GM12878 (cell line): ENCODE measurements at places on chromosomes 1 and 21.

GRCh38 chr1:3984586-3984985, 84.5 kb upstream of the C1orf174 start:
- DNase-seq: no peak

GRCh38 chr1:245682638-245683628, 528.1 kb downstream of the KIF26B start:
- no peak for DNase-seq

DNA sequence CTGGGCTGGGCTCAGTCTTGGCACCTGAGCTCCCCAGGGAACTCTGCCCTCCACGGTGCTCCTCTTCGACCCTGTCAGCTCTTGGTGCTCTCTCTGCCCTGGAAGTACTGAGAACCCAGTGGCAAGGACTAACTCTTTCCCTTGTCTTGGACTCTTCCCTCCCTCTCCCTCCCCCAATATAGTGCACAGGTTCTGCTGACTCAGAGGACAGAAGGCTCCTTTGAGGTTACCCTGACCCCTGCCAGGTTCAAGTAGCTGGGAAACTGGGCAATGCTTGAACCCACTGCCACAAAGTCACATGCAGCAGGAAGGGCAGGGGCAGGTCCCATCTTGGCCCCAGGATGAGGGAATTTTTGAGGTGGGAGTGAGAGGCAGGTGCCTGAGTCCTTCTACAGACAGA, 20.3 kb downstream of the KCNQ4 start:
- no peak for DNase-seq

DNA sequence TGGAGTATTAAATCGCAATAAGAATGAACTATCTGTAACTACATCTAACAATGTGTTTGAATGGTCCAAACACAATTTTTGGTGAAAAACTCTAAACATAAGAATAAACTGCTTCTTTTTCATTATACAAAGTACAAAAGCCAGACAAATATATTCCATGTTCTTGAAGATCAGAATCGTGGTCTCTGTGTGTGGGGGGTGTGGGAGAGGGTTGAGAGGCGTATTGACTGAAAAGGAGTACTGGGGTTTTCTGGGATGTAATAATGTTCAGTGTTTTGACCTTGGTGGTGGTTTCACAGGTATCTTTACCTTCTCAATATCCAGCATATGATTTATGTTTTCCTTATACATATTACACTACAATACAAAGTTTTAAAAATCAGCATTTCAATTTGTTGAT, 764 bp upstream of the CFH start:
- DNase-seq: no peak

DNA sequence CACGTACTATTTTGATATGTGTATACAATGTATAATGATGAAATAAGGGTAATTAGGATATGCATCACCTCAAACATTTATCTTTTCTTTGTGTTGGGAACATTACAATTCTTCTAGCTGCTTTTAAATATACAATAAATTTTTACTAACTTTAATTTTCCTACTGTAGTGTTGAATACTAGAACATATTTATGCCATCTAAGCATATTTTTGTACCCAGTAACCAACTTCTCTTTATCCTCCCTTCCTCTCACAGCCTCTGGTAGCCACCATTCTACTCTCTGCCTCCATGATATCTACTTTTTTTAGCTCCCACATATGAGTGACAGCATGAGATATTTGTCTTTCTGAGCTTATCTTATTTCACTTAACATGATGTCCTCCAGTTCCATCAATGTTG, 468.0 kb downstream of the COL11A1 start:
- no peak for DNase-seq

GRCh38 chr1:159831412-159832141, 4.9 kb downstream of the SLAMF8 start:
- DNase-seq: no peak

DNA sequence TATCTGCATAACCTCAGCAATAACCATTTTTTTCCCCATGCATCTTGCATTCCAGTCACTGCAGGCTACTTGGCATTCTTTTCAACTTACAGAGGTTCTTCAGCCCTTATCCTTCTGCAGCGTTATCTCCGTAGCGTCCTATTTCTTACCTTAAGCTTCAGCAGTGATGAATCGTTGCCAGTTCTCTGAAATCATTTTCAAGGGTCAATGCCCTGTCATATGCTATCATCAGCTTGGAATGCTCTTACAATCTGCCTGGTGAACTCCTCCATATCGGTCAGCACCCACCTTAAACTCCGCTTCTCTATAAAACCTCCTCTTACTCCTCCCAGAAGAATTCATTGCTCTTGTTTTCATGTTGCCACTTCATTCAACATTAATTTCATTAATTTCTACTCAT, 105.1 kb upstream of the DPH5 start:
- DNase-seq: no peak

DNA sequence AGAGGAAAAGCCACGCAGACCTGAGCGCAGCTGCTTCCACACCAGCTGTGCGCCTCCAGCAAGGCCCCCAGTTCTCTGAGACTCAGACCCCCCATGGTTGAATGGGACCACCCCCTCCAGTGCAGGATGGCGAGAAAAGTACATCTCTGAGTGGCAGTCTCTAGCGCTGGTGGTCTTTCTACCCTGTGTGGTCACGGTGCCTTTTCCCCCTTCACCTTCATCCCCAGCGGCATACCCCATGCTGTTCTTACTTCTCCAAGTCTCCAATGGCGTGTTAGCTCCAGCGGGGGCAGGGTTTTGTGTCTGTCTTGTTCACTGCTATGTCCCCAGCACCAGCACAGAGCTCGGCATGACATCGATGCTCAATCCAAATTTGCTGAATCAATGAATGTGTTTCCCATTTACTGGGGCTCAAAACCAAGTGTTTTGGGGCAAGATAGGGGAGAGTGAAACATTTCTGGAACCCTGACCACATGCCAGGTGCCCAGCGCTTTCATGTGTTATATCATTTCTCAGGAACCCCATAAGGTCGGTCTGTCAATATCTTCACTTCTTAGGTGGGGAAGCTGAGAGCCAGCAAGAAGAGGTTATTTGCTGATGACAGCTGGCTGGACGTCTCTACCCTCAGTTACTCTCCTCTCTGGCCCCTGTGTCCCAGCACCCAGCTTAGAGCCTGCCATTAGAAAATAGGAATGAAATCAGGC, 959 bp upstream of the SDC3 start:
- no peak for DNase-seq

- no peak for DNase-seq
Measured at GRCh38 chr1:248857749-248858095, 1.2 kb downstream of the ZNF692 start.

- no peak for DNase-seq
Measured at GRCh38 chr1:23102289-23102688, 66.4 kb downstream of the LUZP1 start.

DNA sequence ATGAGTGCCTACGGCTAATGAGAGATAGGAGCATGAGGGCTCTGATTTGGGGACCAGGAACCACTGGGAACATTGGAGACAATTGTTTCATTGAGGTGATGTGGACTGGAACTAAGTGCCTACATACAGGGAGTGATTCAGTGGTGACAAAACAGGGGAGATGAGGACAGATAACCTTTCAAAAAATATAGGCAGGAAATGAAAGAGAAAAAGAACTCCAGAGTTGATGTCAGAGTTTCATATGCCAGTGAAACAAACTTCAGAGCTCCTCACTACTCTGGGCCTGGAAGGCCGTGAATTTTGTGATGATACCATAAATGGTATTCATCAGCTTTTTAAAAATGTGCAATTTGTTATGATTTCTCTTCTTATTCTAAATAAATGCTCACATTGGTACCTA, 39.3 kb downstream of the FASLG start:
- no peak for DNase-seq

DNA sequence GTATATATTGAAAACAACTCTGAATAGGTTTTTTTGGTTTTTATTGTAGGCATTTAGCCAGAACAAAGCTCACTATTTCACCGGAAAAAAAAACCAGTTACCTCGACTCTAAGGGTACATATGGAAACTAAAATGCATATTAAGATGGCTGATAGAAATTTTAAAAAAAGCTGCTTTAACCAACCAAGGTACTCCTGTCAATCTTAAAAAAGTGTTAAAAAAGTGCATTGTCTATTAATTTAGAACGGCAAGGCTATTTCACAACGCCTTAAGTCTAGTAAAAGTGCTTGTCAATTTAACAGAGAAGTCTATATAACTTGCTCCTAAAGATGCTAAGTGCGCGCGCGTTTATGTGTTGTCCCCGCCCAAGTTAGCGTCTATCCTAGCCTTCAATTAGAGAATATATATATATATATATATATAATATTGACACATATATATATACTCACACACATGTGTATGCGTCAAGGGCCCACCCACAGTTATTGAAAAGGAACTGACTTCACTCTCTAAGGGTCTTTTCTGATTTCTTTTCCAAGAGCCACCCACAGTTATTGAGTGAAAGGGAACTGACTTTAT, 934 bp downstream of the ASPM start:
- no peak for DNase-seq
